ENCODE measurements at places on chromosomes 2 and 18.

DNA sequence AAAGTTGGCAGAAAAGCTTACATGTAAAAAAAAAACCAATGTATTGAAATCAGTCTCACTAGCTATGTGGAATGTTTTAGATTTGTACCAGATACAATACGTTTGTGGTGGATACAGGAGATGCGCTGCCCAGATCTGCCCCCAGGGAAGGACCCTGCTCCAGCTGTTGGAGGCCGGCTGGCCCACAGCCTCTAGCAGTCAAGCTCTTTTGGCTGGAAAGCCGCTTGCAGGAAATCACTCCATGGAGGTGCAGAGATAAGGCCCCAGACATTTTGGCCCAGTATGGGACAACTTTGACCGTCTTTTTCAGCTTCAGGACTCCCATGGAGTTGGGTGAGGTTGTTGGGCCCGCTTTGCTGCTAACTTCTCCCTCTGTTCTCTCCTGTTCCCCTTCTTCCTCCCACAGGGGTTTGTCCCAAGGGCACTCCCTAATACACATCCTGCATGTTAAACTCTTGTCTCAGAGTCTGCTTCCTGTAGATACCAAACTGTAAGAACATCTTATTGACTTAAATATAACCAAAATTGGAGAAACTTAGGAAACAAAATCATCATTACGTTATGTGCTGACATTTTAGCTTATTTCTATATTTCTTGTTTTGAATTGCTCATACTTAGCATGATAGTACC, 1.7 kb upstream of the QPCT start:
- DNase-seq = no peak

DNA sequence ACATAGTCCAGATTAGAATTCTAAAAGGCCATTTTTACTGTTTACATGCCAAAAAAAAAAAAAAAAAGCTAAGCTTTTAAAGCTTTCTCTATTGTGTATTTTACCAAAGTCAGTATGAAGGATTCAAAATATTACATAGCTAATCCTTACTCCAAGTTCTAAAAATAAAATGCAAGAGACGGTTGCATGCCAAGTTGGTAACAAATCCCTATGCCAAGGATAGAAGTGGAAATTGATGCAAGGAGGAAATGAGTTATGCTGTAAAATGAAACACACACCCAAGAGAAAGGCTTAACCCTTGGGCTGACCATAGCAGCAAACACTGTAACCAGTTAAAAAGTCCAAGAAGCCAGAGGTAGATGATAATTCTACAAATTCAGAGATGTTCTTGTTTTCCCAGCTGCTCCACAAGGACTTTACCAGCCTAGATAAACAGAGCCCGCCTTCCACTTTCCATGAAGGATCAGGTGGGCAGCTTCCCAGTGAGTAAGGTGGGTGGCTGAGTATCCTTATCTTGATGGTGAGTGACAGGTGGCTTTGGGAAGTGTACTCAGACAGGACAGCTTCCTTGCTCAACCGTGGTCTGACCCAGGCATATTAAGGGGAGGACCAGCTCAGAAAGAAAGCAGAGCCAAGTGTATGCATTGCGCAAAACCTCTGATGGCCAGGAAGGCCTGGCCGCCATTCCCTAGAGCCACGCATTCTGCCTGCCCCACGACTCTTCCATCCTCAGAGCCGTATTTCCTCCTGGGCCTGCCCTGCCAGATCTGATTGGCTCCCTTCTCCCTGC, 34.4 kb downstream of the ATP8B1 start:
- DNase-seq = no peak

- no peak for DNase-seq
These were observed 48.2 kb upstream of the TMEM200C start for GRCh38 chr18:5943514-5943913.

GRCh38 chr2:219384083-219384713, 3.5 kb downstream of the DNPEP start:
- no peak for DNase-seq

GRCh38 chr2:74658516-74658915, 4.5 kb downstream of the SEMA4F start:
- DNase-seq = no peak

GRCh38 chr2:159856760-159857159, 58.8 kb upstream of the CD302 start:
- no peak for DNase-seq

DNA sequence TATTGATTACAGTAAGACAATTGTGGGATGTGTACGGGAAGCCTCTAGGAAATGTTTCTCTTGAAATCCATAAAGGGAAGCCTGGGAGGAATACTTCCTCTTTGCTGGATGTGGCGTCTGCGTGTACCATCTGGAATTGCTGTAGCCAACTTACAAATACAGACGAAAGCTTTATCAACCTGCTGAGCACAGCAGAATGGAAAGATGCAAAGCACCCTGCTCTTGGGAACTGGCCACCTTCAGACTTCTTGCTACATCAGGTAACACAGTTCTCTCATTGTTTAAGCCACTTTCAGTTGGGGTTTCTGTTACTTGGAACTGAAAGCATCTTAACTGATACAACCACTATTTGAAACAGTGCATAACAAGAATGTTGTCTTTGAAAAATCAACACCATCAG, 213.8 kb downstream of the HRH4 start:
- no peak for DNase-seq

DNA sequence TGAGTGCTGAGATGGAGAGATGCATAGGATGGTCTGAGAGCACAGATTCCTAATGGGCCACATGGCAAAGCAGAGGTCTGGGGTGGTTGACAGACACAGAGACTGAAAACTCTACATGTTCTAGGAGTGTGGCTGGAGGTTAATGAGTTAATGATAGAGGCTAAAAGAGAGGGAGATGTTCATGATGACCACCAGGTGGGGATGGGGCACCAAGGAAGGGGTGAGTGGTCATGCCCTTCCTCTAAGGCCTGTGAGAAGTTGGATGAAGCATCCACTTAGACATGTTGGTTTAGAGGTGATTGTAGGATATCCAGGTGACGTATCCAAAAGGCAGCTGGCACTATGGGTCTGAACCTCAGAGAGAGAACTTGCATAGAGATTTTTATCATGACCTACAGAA, 102.1 kb downstream of the LRP2 start:
- DNase-seq = no peak

GRCh38 chr2:54741250-54741649, 17.8 kb downstream of the EML6 start:
- DNase-seq = no peak

Data from activated CD8-positive, alpha-beta memory T cell treated with anti-CD3 and anti-CD28 coated beads for 4 hours (primary cell).